ENCODE measurements at places on chromosomes 2 and 18.

GRCh38 chr2:117943013-117943672, 70.7 kb downstream of the CCDC93 start:
- DNase-seq: no peak

- no peak for DNase-seq
Measured at GRCh38 chr18:61554117-61554776, 221.0 kb downstream of the CDH20 start.

DNA sequence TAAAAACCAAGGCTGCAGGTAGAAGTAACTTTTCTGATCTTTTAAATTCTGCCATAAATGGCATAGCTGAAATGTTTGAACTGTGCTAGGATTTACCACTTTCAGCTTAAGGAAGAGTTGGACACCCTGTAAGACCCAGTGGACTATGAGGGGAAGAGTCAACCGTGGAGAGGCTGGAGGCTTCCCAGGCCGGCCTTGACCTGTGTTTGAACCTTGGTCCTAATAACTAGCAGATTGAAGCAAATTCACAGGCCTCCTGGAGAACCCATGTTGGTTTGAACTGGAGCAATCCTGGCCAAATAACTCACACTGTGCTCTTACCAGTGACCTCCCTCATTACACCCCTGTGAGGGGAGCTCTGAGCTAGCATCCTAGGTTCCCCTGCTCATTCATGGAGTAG, 87.2 kb upstream of the ALPP start:
- DNase-seq: no peak

- no peak for DNase-seq
Measured at GRCh38 chr2:31402388-31402787, 12.2 kb downstream of the XDH start.

DNA sequence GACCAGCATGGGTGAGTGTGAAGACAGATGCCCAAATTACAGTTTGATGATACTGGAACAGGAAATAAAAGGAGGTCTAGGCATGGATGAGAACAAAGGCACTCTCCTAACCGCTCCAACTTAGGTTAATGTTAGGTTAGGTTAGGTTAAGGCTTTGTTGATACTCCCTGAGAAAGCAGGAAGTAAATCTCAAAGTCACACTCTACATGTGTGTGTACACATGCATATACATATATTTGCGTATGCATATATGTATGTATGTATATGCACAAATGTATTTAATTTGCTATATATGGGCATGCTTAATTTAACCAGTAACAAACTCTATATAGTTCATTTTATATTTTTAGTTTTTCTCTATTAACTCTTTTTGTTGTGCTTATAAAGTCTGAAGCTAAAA, 139.3 kb downstream of the UPP2 start:
- DNase-seq: no peak

DNA sequence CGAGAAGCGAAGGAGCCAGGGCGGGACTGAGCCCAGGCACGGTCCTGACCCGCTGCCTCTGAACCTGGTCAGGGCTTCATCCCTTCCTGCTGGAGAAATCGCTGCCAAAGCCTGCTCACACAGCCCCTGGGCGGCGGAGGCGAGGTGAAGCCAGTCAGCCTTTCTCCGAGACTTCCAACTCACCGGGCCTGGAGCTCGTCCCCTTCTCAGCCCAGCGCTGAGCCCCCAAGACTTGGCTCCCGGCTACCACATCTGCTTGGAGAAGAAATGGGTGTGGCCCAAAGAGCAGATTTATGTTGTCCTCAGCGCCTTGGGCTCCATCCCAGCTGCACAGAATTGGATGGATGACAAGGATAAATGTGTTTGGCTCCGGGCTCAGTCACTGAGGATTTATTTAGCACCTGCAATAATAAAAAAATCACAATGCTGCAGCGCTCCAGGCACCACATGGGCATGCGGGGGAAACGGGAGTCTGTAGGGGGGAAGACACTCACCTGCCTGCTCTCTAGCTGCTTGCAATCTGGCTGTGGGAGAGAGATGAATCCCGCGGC, 64.9 kb downstream of the ACTR2 start:
- no peak for DNase-seq

- no peak for DNase-seq
Measured at GRCh38 chr2:8638327-8638726, 43.5 kb upstream of the ID2 start.

GRCh38 chr2:234444893-234445292, 52.0 kb downstream of the ARL4C start:
- no peak for DNase-seq

GRCh38 chr2:185255566-185255965, 483.0 kb upstream of the FSIP2 start:
- no peak for DNase-seq

- DNase-seq: no peak
Measured at GRCh38 chr2:144441711-144442141, 78.2 kb downstream of the ZEB2 start.

DNA sequence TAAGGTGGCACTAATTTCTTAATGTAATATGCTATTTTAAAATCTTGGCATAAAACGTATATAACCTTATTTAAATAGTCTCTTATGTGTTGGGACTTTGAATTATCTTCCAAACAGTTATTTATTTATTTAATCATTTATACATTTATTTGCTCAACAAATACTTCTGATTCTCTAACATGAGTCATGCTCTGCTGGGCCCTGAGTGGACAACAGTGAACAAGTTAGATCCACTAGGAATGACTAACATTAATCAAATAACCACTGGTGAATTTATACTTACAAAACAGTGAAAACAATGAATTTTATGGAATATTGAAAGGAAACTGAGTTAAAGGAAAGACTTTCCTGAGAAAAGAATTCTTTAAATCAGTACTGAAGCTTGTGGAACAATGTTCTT, 1257.2 kb upstream of the CHAC2 start:
- DNase-seq: no peak

DNA sequence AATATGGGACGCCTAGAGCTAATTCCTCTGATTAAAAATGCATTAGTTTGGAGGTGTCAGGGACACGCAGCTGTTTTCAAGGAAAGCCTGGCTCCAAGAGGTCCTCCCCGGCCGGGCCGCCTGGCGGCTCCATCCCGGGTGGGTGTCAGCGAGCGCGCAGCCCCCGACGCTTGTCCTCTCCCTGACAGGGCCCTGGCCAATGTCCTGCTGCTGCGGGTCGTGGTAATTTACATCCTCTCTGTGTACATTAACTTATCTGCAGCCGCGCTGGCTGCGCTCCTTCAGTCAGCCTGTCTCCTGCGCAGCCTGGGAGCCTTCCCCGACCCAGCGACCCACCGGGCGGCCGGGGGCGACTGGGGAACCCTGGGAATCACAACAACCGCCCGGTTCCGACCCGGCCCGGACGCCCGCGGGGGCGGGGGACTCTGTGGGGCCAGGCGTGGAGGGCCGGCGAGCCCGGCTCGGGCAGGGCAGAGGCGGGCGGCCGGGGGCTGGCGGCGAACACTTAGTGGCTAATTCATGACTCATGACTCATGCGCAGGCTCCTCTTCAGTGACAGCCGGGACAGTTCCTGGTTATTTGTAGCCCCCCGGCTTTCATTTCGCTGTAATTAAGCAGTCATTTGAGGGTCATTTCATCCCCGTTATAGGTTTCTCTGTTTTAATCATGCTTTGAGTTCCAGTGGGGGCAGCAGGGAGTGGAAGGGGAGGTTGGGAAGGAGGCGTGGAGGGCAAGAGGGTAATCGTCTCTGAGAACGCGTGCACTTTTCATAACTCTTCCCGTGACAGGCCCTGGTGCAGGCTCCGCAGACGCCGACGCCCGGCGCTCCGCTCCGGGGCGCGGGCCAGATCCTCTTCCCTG, 141.9 kb upstream of the CTAGE1 start:
- DNase-seq: no peak

DNA sequence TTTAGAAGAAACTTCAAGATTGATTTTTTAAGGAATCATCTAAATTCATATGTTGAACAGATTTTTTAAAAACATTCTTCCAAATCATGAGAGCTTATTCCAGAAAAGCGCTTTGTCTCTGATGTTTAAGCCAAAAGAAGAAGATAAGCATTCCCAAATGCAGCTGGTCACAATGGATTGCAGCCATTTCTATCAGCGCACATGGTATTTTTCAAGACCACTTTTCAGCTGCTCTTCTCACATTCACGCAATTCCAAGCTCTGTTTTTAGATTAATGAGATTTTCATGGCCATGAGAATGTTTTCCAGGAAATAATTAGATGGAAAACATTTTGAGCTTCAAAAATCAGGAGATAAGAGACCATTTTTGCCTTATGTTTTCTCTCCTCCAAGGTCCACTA, 8.7 kb downstream of the OSBPL1A start:
- DNase-seq: no peak

GRCh38 chr2:233252227-233252626, 754 bp downstream of the ATG16L1 start:
- DNase-seq: no peak

GRCh38 chr2:148530350-148530749, 114.2 kb upstream of the EPC2 start:
- no peak for DNase-seq

DNA sequence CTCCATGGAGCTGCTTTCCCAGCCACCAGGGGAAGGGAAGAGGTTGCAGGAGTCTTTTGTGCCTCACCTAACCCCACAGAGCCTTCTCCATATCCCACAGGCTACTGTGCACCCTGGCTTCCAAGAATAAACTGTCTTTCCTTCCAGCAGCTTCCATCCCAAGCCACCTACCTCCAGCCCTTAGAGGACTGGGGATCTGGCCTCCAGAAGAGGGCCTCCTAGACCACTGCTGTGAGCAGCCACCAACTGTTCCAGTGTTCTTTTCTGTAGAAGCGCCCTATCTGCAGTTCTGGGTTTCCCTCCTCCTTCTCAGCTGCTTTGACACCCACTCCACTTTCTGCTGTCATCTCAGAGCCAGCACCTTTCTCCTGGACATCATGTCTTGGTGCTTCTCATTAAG, 30.7 kb upstream of the REG3G start:
- no peak for DNase-seq

DNA sequence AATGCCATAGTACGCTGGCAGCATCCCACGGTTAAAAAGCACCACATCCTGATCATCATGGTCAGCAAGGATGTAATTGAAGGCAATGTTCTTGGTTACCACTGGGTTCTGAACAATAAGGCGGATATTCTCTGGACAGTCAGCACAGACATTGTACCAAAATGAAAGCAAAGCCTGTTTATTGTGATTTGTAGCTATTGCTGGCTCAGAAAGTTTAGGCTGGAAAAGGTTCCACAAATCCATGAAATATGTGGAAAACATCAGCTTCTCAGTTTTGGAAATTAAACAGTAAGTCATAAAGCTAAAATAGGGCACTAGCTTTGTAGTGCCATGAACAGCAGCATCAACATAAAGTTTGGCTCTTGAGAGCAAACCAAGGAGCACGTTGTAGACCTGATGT, 52.2 kb downstream of the C2orf74 start:
- no peak for DNase-seq

DNA sequence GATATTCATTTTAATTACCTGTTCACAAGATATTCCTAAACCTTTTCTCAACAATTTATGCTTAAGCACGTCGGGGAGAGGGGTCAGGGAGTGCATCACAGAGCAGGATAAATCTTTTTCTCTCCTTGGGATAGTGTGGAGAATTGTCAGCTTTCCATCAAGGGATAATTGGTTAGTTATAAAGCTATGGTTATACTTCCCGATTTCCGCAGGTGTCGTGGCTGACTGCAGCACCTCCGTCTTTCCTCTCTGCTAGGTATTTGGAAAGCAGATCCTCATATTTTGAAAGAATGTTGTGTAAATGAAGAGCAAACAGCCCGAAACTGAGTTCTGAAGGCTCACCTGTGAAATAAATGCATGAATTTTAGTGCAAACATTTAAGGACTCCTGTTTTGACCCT, 778 bp downstream of the DYNC2LI1 start:
- DNase-seq: no peak

DNA sequence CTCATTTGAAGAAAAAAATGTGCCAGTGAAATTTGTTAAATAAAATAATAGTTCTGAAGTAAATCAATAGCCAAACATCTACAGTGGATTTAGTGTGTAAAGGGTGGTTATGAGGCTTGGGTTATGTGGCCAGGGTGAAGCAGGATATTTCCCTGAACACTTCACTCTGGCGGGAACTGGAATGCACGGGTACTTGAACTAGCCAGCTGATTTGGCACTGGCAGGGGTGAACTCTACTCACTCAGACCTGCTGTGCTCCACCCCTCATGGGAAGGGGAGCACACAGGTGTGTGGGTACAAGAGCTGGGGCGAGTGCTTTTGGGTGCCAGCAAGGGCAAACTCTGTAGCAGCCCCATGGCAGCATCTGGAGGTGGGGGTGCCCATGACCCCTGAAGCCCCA, 278.2 kb downstream of the CALCRL start:
- DNase-seq: no peak

GRCh38 chr2:39023649-39024048, 97.2 kb downstream of the SOS1 start:
- DNase-seq: no peak

- no peak for DNase-seq
Measured at GRCh38 chr2:11500702-11501303, 33.0 kb upstream of the GREB1 start.

GRCh38 chr2:216119146-216119545, 10.0 kb downstream of the XRCC5 start:
- no peak for DNase-seq

DNA sequence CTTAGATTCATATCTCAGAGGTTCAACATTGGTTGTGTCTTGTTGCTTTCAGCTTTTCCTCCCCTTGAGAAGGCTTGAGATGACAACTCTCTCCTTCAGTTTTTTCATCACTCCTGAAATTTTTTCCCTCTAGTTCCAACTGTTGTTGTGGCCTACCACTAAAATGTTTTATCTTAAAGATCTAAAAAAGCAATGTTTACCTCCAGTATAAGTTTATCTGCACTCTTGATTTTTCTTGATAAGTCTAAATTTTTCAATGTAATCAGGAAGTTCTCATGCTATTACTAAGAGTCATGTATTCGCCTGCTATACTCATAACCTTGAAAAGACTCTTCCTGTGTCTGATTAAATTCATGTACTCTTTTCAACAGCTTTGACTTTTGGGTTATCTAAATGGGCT, 366.3 kb upstream of the TFPI start:
- no peak for DNase-seq

GRCh38 chr18:49733896-49734585, 79.3 kb downstream of the ACAA2 start:
- no peak for DNase-seq

- DNase-seq: no peak
Measured at GRCh38 chr2:182404975-182405561, 21.8 kb downstream of the PDE1A start.

- no peak for DNase-seq
Measured at GRCh38 chr2:202609381-202610145, 25.2 kb upstream of the FAM117B start.

- no peak for DNase-seq
Measured at GRCh38 chr2:207531032-207531952, 1.5 kb downstream of the CREB1 start.

- DNase-seq: no peak
Measured at GRCh38 chr18:31591113-31591512, 564 bp upstream of the TTR start.

GRCh38 chr2:98720286-98720685, 10.6 kb downstream of the MGAT4A start:
- no peak for DNase-seq

- no peak for DNase-seq
Measured at GRCh38 chr18:59715966-59716369, 18.7 kb upstream of the CCBE1 start.
